Skeletal muscle tissue (tissue), 5 donors: ENCODE measurements at places on chromosomes 1 and 21. TPM values are rescaled to one million over a fixed set of nuclear protein-coding genes. Genes with fewer than 3 reads are reported as not detected.

OLFM3 gene
- total RNA-seq, result 0.52 TPM

PRAMEF5 gene
- not detected for total RNA-seq

FCRL5 gene
- not detected for total RNA-seq

GBP7 gene
- total RNA-seq, result not detected

TMEM240 gene
- 2.1 TPM for total RNA-seq

AGT gene
- 10.4 TPM for total RNA-seq

OR2L2 gene
- not detected for total RNA-seq

PLA2G2C gene
- total RNA-seq, result not detected

LMX1A gene
- 1.6 TPM for total RNA-seq

VANGL2 gene
- total RNA-seq, result 2.1 TPM

C1QTNF12 gene
- 1.0 TPM for total RNA-seq

LCE1F gene
- total RNA-seq, result not detected

PLA2G2D gene
- total RNA-seq, result not detected

TP73 gene
- total RNA-seq, result not detected

AADACL4 gene
- not detected for total RNA-seq

SHISA4 gene
- 50.1 TPM for total RNA-seq

ANGPTL7 gene
- 5.2 TPM for total RNA-seq

PERM1 gene
- 3.1 TPM for total RNA-seq

SH2D1B gene
- 0.52 TPM for total RNA-seq
